LoVo (cell line): ENCODE measurements at places on chromosomes 5 and 9.

DNA sequence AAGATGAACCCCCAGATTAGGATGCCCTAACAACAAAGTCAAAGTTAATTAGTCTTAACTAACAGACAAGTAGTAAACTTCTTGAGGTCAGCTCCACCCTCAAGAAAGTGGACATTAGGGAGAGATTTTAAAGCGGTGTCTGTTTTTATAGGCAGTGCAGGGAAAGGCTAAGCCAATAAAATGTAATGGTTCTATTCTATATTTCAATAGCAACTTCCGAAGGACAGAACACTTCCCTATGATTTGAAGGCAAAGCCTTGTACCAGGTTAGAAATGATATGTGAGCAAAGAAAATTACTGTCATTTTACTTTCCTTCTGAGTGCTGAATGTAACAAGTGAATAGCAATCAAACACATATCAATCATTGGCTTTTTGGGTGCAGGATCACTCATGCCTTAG is 455.2 kb downstream of the ISL1 start:
- no peak for DNase-seq

DNA sequence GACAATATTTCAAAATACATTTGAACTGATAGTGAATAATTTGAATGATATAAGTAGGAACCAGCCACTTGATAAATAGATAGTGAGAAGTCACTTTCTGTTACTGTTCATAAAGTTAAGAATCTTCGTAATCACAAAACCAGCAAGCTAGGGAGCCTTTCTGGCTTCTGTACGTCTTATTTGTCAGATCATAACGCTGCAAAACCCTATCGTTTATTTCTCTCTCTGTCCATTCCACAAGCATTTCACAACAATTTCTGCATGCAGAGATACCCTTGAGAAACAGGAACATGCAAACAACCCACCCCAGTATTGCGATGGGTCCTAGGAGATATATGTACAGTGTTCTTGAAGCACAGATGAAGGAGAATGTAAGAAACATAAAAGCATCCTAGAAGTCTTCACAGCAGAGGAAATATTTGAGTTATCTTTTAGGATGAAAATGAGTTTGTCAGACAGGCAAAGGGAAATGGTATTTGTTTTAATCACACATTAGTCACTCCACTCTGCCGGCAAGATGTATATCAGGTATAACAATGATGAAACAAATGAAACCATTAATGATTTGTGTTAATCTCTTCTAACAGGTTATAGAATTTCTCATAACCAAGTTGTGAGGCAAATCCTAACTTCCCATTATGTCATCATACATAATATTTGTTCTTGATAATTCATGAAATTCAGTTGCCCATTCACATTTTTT is 668.7 kb upstream of the FTMT start:
- no peak for DNase-seq

DNA sequence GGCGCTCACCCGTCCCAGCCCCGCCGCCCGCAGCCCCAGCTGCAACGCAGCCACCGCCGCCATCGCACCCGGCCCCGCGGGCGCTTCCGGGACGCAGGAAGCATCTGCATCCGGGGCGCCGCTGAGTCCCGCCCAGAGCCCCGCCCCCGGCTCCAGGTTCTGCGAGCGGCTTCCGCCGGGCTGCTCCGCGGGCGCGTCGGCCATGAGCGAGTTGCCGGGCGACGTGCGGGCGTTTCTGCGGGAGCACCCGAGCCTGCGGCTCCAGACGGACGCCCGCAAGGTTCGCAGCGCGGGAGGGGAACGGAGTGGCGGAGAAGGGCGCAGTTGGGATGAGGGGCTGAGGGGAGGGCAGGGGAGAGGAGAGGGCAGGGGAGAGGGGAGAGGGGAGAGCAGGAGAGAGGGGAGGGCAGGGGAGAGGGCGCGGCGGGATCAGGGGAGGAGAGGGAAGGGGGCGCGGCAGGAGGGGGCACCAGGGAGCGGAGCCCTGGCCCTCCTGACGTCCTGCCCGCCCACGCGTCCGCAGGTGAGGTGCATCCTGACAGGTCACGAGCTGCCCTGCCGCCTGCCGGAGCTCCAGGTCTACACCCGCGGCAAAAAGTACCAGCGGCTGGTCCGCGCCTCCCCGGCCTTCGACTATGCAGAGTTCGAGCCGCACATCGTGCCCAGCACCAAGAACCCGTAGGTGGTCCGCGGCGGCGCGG is at the start of the genes SURF1 and SURF2:
TSS of gene SURF1 (minus strand) at position 97 of the 701 bp plus-strand sequence. CDS start at position 63, 34 bp downstream.
TSS of gene SURF2 (plus strand) at position 160 of the 701 bp plus-strand sequence. CDS start at position 203, 43 bp downstream.
- DNase-seq: peak; percentile 86

GRCh38 chr5:73303148-73304079 is 130.4 kb downstream of the TMEM174 start:
- no peak for DNase-seq
